ENCODE measurements at places on chromosomes 1 and 21. TPM values are rescaled to one million over a fixed set of nuclear protein-coding genes. Genes with fewer than 3 reads are reported as not detected.

Gene EPS15
- total RNA-seq: 53.5 TPM

Gene KCNN3
- total RNA-seq: 0.04 TPM

Gene CFHR5
- not detected for total RNA-seq

Gene MAD2L2
- total RNA-seq: 72.1 TPM

Gene PAPPA2
- 0.52 TPM for total RNA-seq

DNA sequence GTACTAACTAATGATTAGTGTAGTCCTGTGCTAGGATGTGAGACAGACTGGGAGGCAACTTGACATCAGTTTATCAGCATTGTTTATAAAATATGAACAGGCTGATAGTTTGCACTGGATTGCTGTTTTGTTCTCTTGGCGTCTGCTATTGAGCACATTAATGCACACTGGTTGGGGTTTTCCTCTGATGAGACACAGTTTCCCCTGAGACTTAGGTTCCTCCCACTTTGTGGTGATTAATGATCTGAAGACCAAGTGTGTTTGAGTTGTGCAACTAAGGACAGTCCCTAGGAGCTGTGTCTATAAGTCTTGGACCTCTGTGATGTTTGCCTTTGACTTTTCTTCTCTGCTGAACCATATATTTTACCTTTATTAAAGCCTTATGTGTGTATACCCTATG, 1015.4 kb downstream of the AMY1C start:
- DNase-seq: no peak

GRCh38 chr1:99725996-99726395, 40.4 kb downstream of the FRRS1 start:
- no peak for DNase-seq

GRCh38 chr21:17045214-17045853, 467.5 kb upstream of the CXADR start:
- DNase-seq: no peak

DNA sequence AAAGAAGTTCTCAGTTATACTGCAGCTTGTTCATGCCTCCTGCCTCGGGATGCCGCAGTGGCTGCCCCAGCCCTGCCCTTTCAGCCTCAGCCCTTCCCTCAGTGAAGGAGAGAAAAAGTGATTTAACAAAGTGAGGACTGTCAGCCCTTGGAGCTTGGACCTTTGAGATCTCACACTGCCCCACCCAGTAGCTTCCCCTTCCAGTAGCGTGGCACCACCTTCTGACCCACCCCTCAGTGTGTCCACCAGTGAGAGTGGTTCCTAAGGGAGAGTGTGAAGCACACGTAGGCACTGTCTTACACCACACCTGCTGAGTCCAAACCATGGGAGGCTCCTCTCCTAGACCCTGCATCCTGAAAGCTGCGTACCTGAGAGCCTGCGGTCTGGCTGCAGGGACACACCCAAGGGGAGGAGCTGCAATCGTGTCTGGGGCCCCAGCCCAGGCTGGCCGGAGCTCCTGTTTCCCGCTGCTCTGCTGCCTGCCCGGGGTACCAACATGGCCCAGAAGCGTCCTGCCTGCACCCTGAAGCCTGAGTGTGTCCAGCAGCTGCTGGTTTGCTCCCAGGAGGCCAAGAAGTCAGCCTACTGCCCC, at the start of gene CDA:
Gene CDA (plus strand): TSS at position 464 of the 592 bp plus-strand sequence. CDS start 33 bp downstream, at position 497.
- no peak for DNase-seq
